ENCODE measurements at places on chromosomes 2 and 18.

DNA sequence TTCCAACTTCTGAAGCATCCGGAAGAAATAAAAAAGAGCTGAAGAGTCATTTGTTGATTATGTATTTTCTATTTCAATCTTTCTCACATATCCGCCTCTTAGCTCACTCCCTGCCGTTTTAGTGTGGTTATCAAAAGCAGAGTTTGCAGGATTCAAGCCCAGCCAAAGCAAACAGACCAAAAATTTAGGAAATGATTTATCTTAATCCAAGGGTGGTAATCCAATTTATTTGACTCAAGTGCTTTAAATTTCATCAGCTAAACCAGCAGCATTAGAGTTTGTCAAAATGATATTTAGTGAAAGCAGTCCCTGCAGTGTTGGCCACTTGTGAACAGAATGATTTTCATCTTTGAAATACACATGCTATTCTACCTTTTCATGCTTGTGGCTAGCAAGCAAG is 129.3 kb upstream of the CCDC68 start:
- DNase-seq: no peak

DNA sequence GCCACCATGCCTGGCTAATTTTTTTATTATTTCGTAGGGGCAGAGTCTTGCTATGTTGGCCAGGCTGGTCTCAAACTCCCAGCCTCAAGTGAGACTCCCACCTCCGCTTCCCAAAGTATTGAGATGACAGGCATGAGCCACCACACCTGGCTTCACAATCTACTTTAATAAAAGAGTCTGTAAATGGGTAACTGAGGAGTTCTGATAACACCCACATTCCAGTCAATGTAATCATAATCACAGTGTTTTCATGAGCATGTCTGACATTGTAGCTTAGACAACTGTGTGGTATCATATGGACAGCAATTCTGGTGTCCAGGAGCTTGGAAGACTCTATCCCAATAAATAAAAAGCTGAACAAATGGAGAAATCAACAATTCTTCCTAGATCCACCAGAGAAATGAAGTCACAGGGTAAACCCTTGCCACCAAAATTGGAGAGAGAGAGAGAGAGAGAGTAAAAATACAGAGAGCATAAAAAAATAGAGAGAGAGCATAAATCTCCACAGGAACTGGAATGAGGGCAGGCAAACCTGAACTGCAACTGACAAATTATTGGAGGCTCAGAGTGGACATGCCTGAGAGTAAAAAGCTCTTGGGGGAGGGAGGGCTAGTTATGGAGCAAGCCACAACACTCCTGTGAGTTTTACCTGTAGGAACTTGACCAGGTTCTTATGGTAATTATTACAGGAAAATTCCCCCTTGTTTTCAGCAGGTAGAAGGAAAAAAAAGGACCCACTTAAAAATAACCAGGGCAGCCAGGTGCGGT is 12.4 kb upstream of the NBEAL1 start:
- no peak for DNase-seq

DNA sequence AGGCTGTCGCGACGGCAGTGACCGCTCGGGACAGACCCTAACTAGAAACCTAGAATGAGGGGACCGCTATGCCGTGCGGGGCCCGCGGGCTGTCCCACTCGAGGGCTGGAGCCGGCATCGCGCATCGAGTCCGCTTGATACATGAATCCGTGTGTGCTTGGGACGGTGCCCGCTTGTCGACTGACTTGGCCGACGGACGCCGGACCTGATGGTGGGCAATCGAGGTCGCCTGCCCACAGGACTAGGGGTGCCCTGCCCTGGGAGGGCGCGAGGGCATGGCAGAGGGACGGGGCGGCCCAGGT is 749 bp upstream of the PTMA start:
- DNase-seq: no peak

- DNase-seq: no peak
These were observed 57.6 kb downstream of the EVA1A start for GRCh38 chr2:75503048-75503607.

DNA sequence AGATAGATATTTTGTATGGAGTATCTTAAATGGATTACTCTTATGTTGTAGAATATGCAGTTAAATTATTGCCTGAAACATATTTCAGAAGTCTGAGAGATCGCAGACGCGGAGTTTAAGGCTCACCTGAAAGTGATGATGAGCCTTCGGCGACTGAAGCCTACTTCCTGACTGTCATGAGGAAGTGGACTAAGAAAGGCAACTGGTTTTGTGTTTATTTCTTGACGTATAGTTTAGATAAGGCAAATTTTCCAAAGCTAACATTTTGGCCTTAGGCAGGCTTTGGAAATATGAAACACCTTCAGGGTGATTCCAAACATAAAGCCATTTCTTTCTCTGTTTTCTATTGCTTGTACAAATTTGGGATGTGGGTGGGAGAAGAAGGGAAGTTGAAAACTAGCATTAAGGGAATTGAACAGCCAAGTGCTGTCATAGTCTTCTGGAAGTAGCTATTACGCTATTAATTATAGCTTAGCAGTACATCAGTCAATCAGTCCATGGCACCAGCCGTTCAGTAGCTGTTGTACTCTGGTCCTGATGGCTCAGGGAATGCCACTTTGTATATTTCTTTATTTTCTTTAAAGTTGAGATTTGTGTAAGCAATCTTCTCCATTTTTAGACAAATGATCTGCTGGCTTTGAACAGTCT is 1.5 kb downstream of the GRHL1 start:
- DNase-seq: no peak

DNA sequence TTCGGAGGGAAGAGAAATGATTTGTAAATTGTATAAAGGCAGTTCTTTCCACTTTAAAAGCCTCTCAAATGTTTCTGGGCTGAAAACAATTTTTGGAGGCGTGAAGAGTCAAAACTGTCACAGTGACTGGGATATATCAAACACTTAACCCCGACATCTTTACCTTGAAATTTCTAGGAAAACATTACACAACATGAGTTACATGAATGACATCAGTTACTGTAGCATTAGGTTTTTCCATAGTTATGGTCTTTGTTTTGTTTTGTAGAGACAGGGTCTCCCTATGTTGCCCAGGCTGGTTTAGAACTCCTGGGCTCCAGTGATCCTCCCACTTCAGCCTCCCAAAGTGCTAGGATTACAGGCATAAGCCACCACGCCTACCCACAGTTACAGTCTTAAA is 25.7 kb downstream of the MSH6 start:
- DNase-seq: no peak

- DNase-seq: no peak
These were observed 143.4 kb downstream of the NCKAP5 start for GRCh38 chr2:133424876-133425275.

- no peak for DNase-seq
These were observed 45.1 kb upstream of the SERTAD2 start for GRCh38 chr2:64698668-64699444.

- DNase-seq: no peak
These were observed 21.2 kb upstream of the ACVR1 start for GRCh38 chr2:157897106-157897971.

DNA sequence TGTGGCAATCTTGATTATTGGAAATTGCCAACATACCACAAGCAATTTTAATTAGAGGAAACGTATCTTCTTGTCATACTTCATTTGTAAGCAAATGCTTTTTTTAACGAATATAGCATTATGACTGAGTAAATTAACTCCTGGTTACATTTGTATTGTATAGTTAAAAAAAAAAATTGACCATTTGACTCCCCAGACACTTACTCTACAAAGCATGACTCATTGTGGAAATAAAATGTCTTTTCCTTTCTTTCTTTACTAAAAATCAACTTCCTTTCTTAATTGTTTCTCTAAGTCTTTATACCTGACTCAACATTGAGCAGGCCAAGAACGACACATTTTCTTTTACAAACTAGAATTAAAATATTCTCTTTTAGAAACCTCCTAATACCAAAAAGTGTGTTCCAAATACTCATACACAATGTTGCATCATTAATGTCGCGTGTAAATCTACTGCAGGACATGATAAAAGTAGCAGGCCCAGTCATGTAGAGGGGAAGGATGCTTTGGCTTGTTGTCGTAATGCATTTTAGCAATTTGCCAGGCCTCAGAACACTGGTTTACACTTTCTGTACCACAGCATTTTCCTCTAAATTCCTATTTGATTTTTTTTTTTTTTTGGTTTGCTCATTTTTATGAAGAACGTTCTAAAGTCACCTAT is 349.6 kb upstream of the KCNH7 start:
- no peak for DNase-seq

DNA sequence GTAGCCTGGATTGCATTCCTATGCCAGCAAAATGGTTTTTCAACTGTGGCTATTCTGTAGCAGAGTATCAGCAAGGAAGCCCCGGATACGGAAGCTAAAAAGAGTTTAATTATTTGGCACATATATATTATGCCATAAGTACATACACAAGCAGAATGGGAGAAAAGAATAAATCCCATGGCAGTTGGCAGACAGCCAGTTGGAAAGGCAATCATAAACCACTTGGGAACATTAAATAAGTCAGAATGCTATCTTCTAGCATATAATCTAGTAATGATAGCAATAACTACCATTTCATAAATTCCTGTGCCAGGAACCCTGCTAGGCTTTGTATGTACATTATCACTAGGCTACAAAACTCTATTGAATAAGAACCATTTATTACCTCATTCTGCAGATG is 26.0 kb downstream of the GALNT5 start:
- no peak for DNase-seq

DNA sequence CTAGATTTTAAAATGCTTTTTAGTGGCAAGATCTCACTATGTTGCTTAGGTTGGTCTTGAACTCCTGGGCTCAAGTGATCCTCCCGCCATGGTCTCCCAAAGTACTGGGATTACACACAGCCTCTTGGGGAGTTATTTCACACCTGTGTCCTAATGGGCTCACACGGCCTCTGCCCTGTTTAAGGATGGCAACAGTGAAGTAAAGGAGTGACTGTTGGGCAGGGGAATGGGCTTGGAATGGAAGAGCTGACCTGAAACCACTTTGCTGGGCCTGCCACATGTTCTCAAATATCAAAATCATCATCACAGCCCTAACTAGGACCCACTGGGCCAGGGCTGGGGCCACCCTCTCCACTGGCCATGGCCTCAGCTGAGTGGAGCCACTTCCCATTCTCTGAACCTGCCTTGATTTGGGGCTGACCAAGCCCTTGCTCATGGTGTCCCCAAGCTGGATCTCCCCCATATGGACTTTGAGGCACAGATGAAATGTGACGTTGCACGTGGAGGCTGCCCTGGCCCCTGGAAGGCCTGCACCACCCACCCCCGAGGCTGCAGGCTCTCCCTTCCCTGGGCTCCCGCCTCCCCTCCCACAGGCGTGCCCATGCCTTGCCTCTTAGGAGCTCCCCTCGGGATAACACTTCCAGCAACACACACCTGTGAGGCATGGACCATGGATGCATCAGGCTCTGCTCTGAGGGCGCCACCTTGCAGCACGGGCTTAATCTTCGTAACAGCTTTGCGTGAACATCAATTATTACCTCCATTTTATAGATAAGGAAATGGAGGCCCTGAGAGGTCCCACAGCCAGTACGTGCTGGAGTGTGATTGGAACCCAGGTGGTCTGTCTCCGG is 71.8 kb upstream of the SMAD7 start:
- DNase-seq: no peak

GRCh38 chr2:38146275-38146906 is 70.4 kb upstream of the CYP1B1 start:
- no peak for DNase-seq

- DNase-seq: no peak
These were observed 143.4 kb downstream of the TRIM43 start for GRCh38 chr2:95734976-95735890.

GRCh38 chr18:34772887-34773286 is 62.8 kb downstream of the DTNA start:
- no peak for DNase-seq

GRCh38 chr2:57370882-57371585 is 675.6 kb upstream of the VRK2 start:
- no peak for DNase-seq

GRCh38 chr2:74168739-74169138 is 9.9 kb downstream of the MOB1A start:
- DNase-seq: no peak

DNA sequence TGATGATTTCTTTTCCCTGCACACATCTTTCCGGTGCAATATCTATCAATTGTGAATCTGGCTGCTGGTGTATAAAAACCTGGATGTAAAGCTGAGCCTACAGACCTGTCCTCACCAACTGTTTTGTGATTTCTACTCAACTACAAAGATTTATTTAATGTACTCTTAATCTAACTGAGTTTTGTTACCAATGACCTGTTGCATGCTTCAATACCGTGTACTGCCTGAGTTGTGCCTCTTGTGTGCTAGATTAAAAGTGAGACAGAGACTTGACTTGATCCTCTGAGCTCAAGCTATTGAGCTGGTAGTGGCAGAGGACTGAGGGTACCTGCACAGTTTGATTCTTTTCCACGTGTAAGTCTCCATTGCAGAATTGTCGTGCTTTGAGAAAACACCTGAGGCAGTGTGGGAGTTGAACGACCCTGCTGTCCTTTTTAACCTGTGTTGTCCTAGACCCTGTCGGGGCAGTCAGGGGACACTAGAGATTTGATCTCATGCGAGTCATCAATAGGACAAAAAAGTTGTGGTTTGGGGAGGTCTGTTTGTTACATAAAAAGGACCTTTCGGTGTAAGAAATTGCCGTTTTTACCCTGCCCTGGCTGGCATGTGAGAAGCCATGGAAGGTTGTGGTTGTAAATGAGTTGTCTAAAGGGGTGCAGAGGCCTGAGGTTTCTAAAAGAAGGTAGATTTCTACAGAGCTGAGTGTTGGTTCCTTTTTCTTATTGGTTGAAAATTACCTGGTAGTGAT is 231.3 kb downstream of the ALPK2 start:
- no peak for DNase-seq

DNA sequence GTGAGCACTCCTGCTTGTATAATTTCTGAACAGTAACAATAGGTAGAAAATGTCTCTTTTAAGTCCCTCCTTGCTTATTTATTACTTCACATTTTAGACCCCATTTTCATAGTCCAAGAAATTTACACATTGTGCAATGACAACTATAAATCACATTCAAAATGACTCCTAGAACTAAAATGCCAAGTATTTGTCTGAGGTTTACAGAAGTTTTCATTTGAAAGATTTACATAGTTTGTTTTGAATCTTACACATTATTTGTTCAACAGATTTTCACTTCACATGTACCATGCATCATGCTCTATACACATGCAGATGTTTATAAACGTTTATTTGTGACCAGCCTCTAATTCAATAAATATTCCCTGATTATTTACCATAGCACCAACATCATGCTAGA is 15.7 kb upstream of the TRIB2 start:
- no peak for DNase-seq

GRCh38 chr2:218721934-218722333 is 11.3 kb downstream of the TTLL4 start:
- DNase-seq: no peak

- DNase-seq: no peak
These were observed 394.5 kb upstream of the HNRNPA3 start for GRCh38 chr2:176818076-176818475.

DNA sequence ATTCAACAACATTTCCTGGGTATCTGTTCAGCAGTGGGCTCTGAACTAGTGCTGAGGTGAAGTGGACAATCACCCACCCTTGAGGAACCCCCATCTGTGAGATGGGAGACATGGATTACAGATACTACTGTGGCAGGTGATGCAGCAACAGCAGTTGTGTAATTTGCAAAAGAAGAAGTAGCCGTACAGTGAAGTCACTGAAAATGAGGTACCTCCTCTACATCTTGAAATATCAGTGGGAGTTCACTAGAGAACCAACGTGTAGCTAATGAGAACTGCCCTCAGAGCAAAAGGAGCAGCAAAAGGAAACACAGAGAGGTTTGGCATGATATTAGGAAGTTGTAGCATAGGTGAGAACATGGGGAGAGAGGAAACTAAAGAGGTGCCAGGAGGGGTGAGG is 41.3 kb downstream of the VSNL1 start:
- no peak for DNase-seq

GRCh38 chr2:110099038-110099425 is 16.6 kb downstream of the MALL start:
- no peak for DNase-seq

Measured in ecto neural progenitor cell (in vitro differentiated cells).